ENCODE measurements at places on chromosomes 16 and 17.

DNA sequence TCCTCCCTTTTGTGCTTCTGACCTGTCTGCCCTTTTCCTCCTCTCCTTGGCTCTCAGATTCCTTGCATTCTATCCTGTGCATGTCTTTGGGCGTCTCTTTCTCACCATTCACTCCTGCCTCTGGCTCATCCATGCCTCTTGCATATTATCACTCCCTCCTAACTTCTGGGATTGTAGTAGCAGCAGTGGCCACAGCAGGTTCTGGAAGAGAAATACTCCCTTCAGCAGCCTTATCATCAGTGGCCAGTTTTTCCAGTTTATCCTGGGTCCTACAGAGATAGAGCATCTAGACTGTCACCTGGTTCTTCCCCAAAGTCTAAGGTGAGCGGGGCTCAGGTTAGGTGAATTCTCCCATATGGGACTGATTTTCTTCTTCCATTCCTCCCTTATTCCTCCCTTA lies 354.0 kb upstream of the CCL2 start:
- H3K4me3 ChIP-seq: no peak overlapping the region
- no peaks in the 10 kb centered on the region for H3K36me3 ChIP-seq
- no peak overlapping the region for H3K27ac ChIP-seq
- no peaks in the 10 kb centered on the region for H3K27me3 ChIP-seq
- H3K4me1 ChIP-seq: peaks cover 7% of the 10 kb centered on the region

- no peak overlapping the region for H3K4me3 ChIP-seq
- no peak overlapping the region for H3K27ac ChIP-seq
- no peaks in the 10 kb centered on the region for H3K36me3 ChIP-seq
- no peak for DNase-seq
- no peaks in the 10 kb centered on the region for H3K27me3 ChIP-seq
Measured at GRCh38 chr17:64694207-64694606, 32.1 kb upstream of the SMURF2 start.

- no peaks in the 10 kb centered on the region for H3K36me3 ChIP-seq
- H3K4me1 ChIP-seq: peaks cover 44% of the 10 kb centered on the region
Measured at GRCh38 chr16:70711211-70712031, 25.6 kb upstream of the MTSS2 start.

- no peak for DNase-seq
- no peak overlapping the region for H3K27ac ChIP-seq
- no peaks in the 10 kb centered on the region for H3K4me1 ChIP-seq
- H3K4me3 ChIP-seq: no peak overlapping the region
- no peaks in the 10 kb centered on the region for H3K36me3 ChIP-seq
Measured at GRCh38 chr16:20822521-20823325, 16.4 kb downstream of the REXO5 start.

GRCh38 chr17:75922173-75922961 lies 17.7 kb upstream of the MRPL38 start:
- H3K4me1 ChIP-seq: no peaks in the 10 kb centered on the region
- H3K36me3 ChIP-seq: 0 out of 2 replicates have a peak, but pooled peaks cover 3% of the 10 kb centered on the region
- H3K4me3 ChIP-seq: no peak overlapping the region
- no peak for DNase-seq
